ENCODE measurements at places on chromosomes 3 and 15.

- DNase-seq: no peak
Observed at GRCh38 chr15:78880813-78881212, 8.1 kb downstream of the MORF4L1 start.

- no peak for DNase-seq
Observed at GRCh38 chr15:99931703-99932603, 198.7 kb upstream of the LYSMD4 start.

GRCh38 chr3:102207151-102207571 lies 227.7 kb upstream of the ZPLD1 start:
- no peak for DNase-seq

GRCh38 chr15:71392861-71393283 lies 277.6 kb downstream of the THSD4 start:
- DNase-seq: no peak

GRCh38 chr15:44596511-44597010 lies 59.6 kb downstream of the EIF3J start:
- DNase-seq: no peak

GRCh38 chr3:188949456-188949855 lies 222.3 kb upstream of the TPRG1 start:
- no peak for DNase-seq

GRCh38 chr3:170914690-170915089 lies 6.3 kb upstream of the EIF5A2 start:
- DNase-seq: no peak

DNA sequence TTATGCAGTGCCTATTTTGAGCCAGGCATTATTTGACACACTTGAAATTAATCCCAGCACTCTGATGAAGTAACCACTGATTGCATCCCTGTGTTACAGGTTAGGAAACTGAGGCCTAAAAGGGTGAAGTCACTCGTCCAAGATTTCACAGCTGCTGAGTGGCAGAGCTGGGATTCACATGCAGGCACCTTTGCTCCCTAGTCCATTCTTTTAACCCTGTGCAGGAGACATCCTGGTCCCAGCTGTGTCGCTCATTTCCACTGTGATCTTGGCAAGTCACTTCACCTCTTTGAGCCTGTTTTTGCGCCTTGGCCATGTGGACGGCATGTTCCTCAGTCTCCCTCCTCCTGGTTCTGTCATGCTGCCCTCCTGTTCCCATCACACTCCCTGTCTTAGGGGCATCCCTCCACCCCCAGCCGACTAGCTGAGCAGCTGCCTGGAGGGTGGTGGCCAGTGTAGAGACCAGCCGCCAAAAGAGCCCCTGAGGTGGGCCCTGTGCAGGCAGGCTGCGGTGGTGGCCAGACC lies 70.6 kb downstream of the SMAD6 start:
- no peak for DNase-seq

- DNase-seq: no peak
Observed at GRCh38 chr3:113574213-113574612, 41.9 kb downstream of the SIDT1 start.

DNA sequence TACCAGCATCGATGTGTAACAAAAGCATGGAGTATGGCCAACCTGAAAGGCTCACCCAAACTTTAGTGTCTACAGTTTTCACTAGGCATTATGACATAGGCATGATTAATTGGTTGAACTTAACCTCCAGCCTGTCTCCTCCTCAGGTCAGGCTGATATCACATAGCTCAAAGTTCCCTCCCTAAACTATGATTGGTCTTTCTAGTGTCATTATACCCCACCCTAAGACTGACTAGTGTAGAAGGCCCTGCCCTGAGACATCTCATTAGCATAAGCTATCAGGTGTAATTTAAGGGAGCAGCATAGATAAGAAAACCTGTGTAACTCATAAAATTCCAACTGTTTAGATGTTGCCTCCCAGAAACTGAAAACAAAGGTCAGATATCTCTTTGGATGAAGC lies 195.2 kb downstream of the ALCAM start:
- no peak for DNase-seq

DNA sequence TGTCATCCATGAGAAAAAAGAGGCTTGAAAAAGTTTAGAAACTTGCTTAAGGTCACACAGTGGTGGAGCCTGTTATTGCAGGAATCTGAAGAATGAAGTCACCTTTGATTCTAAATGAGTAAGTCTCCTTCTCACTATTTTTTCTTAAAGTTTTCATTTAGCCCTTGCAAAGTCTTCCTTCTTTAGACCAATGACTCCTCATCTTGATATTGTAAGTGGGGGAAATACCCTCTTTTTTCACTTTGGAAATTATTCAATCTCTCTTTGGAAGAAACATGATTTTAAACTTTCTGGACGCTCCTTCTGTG lies 787 bp upstream of the SLMAP start:
- peak; percentile 75 for DNase-seq

DNA sequence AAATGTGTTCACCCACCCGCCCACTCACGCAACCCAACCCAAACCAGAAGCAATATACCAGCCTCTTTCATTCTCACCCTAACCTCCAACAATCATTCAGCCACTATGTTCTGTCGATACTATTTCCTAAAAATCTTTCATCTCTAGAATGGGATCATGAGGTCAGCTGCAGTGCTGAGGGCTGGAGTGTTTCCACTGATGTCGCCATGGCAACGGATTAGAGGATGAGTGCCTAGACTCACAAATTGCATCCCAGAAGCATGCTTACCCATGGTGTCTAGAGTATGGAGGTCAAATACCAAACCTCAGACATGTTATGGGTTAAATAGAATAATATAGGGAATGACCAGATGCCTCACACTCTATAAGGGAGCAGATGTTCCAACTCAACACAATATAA lies 138.5 kb downstream of the GABRB3 start:
- DNase-seq: no peak

DNA sequence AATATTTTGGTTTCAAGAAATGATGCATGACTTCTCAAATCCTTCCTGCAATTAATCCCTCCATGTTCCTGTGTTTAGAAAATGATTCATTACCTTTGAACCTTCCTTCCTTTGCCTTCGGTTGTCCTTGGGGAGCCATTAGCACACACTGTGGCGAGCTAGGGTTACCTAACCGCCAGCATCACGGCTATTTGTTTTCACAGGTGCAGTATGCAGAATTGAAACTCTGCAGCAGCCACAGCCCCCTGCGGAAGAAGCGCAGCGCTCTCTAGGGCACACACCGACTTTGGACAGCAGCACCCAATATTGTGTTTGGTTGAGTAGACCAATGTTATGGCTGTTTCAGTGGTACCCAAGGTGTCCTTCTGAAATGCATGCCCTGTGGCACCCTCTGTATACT lies 247.4 kb downstream of the MCTP2 start:
- no peak for DNase-seq

GRCh38 chr3:171172070-171172469 lies 145.6 kb upstream of the SLC2A2 start:
- DNase-seq: peak; percentile 31

DNA sequence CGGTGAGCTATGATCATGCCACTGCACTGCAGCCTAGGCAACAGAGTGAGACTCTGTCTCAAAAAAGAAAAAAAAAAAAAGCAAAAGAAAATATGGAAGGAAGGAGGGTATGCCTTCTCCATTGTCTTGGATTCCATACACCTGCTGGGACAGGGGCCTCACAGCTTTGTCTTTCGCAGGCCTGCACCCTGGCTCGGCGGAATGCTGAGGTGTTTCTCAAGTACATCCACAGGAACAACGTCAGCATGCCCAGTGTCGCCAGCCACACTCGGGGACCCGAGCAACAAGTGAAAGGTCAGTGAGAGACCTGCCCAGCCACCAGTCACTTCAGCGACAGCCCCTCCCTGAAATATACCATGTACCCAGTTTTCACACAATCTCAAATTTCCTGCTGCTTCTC lies 288.5 kb upstream of the UMPS start:
- no peak for DNase-seq

DNA sequence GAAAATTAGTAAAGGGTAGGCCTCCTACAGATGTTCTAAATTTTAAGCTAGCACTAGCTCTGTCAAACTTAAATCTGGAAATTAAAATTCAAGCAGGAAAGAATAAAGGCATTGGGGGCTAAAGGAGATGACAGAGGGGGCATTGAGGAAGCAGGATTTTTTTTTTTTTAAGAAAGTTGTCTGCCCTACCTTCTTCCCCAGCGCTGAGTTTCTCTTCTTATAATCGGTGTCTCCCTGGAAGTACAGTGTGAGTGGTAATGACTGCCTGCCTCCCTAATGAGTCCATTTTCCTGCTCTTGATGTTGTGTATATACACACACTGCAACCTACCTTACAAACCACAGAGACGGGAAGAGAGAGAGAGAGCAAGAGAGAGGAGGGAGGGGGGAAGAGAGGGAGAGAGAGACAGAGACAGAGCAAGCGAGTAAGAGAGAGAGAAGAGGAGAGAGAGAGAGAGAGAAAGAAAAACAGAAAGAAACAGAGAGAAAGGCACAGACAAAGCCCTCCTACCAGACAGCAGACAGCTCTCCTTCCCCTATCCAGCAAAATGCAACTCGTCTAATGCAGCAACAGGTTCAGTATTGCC lies 47.0 kb downstream of the ZBTB20 start:
- peak; percentile 54 for DNase-seq

Measured in hematopoietic multipotent progenitor cell treated with erythropoietin and hydrocortisone succinate and interleukin-3 and kit ligand, for 8 days (in vitro differentiated cells).